Fibroblast of pulmonary artery (primary cell): ENCODE measurements at places on chromosomes 12 and 14.

GRCh38 chr14:37932481-37932880 is 275.2 kb upstream of the SSTR1 start:
- DNase-seq = no peak

DNA sequence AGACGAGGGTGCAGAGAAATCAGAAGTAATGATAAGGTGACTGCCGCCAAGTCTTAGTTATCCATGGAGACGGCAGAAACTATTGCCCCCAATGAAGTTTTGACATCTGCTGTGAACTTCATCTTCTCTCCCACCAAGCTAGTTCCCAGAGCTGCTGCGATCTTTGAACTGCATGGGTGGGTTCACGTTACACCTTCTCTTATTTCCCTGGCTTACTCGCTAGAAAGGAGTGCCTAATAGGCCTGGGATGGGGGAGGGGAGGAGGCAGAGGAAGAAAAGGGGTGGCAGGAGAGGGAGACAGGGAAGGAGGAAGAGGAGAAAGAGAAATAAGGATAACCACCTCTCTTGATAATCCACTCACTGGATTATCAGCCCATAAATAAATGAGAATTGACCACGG is 157.1 kb downstream of the NTF3 start:
- DNase-seq = no peak

DNA sequence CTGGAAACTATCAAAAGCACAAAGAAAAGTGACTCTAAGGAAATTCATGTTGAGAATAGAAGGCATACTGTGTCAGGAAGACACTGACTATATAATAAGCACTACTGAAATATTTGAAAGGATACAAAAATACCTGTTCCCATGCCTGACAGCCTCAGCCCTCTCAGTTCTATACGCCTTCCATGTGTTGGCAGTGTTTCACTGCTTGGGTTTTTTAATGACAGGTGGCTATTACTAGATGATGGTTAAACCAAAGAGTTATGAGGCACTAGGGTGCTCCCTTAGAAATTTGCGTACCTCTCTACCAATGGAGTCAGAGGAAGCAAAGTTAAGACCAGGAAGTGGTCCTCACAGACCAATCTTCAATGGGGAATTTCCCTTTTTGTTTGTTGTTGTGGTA is 25.6 kb upstream of the SLC5A8 start:
- no peak for DNase-seq

DNA sequence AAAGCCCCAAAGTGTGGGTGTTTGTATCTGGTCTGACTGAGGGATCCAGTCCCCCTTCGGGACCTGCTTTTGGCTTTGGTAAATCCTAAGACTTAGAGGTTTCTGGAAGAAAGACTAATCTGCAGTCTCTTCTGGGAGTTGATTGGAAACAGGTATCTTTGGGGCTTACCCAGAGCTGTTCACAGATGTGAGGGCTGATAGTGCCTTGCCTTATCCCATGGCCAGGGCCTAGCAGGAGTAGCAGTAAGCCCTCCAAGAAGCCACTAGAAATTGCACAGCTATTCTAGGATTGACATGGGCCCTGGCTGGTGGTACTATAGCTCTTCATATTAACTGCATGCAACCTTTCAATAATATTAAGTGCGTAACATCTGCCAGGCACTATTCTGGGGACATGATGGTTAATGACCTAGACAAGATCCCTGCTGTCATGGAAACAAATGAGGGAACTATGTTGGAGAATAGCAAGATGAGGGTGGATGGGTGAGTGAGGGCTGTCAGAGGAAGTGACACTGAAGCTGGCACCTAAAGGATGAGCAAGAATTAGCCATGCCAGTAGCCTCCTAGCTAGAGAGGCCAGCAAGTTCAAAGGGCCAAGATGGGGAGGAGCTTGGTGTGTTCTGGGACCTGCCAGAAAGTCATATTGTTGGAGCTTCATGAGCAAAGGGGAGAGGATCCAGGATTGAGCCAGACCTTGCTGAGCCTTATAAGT is 71.7 kb downstream of the CRADD start:
- DNase-seq = no peak

GRCh38 chr14:95413289-95414215 is 93.8 kb upstream of the CLMN start:
- no peak for DNase-seq

DNA sequence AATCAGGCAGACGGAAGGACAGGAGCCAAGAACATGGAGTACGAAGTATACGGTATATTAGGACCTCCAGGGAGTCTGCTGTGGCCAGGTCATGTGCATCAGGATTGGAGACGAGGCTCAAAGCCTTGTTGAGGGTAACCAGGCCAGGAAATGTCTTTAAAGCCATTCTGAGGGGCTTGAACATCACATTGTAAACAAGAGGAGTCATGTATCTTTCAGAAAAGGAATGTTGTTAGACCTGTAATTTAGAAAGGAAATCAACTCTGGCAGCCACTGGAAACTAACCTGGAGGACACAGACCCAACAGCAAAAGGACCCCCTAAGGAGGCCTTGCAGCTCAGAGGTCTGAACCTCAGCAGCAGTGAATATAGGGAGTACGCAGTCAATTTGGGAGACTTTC is 7.5 kb downstream of the MAP3K9 start:
- DNase-seq = no peak

DNA sequence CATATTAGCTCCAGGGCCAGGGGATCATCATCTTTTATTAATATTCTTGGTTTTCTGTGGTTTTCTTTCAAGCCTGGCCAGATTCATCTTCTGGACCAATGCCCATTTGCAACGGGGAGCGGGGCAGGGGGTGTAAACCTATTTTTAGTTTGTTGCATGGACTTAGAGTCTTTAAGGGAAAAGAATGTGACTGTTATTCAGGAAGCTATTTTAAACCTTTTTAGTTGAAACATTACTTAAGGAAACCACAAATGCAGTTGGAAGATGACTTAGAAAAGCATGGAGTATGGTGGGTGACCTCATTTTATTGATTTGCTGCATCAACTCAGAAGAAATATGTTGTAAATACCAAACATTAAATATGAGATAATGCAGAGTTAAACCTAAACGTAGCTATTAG is 368.4 kb upstream of the E2F7 start:
- no peak for DNase-seq

DNA sequence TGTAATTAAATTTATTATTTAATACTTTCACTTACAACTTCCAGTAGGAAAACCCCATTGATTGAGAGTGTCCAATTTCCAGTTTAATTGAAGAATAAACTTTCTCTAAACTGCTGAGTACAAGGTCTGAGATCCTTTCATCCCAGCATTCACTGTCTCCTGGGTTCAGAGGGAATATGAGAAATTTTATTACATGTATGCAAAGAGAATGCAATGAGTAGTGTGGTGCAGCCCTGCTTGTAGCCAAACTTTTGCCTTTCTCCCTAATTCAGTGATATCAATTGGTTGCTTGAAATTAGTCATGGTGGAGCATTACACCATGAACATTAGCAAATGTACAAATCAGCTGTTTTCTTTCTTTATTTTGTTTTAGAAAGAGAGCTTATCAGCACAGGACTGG is 780.6 kb upstream of the MDGA2 start:
- no peak for DNase-seq

GRCh38 chr14:33676135-33676566 is 274.7 kb downstream of the EGLN3 start:
- DNase-seq = peak; percentile 58

GRCh38 chr14:104382361-104383087 is 197.0 kb upstream of the C14orf180 start:
- no peak for DNase-seq

GRCh38 chr12:19120795-19121194 is 8.7 kb upstream of the PLEKHA5 start:
- no peak for DNase-seq

DNA sequence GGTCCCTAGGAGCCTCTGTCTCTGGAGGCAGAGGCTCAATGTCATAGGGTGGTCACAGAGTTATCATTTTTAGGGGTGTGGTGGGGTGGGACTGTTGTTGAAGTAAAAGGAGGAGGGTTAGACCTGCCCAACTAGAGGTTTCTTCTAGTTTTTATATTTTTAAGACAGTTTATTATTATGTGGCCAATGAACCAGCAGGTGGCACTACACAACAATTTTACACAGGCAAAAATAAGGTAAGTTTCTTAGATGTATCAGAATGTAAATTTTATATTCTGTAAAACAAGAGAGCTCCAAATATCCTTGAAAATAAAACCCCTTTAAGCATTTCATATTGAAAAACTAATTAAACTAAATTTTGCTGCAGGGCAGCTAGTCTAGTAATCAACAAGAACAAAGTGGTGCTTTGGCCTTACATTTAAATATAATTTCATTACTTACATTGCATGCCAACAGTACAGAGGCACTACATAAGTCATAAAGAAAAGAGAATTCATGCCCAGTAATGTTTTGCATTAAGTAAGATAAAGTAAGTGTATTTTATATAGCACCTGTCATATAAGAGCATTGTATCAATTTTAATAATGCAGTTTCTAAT is 22.2 kb upstream of the OVCH1 start:
- DNase-seq = peak; percentile 83

GRCh38 chr14:89030921-89031320 is 206.5 kb downstream of the TTC8 start:
- no peak for DNase-seq

DNA sequence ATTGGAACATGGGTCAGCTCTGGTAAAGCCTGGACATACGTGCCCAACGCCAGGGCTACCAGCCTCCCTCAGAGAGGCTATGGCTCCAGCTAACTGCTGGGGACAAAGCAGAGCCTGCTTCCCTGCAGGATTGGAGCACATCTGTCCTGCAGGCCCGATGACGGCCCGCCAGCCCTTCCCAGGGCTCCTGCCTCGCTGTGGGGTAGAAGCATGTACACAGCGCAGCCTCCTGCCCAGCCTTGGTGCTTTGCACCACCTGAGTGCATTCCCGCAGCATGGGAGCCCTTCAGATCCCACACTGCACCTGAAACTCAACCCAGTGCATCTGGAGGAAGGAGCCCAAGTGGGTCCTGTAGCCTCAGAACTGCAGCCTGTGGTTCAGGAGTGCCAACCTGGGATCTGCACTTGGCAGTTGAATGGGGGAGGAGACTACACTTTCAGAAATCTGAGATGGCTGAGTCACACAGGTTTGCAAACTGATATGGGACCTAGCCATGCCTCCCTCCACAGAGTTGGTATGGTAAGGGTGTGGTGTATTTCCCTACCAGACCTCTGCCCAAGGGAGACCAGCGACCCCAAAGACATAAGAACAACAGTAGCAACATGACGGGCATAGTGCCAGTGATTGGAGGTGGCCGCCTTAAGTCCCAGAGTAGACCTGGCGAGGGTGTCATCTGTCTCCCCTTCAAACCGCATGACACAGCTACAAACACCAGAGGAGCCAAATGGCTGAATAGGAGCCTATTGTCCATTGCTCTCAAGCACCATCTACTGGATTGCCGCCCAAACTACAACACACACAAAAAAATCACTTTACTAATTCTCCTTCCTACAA is 273.9 kb upstream of the MIS18BP1 start:
- no peak for DNase-seq

GRCh38 chr12:133227281-133227852 is 8.3 kb downstream of the ANHX start:
- no peak for DNase-seq

DNA sequence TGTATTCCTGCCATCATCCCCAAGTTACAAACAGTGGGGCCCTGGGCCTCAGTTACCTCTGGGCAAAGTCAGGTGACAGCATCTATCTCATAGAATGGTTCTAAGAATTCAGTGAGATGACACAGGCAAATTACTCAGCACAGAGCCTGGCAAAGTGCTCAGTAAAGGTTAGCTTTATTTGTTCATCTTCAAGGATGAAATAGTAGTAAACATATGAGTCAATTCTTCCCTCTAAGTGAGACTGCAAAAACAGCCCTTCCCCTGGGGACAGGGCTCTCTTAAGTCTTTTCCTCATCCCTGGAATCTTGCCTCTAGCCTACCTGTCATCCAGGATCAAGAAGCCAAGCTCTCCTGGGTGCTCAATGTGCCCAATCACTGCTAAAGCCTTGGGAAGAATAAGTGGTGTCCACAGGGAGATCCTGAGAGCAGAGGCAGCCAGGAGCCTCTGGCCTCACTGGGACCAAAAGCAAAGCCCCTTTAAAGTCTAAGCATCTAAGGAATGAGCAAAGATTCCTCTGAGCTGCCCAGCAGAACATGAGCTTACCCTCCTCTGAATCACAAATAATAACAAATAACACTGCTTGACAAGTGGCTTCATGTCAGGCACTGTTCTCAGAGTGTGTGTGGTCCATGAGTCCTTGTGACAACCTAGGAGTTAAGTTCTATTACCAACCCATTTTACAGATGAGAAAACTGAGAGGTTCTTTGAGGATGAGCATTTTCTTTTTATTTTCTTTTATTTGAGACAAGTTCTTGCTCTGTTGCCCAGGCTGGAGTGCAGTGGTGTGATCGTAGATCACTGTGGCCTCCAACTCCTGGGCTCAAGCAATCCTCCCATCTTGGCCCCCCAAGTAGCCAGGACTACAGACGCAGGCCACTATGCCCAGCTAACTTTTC is 12.1 kb downstream of the NUAK1 start:
- DNase-seq = peak; percentile 51

GRCh38 chr14:102927878-102928411 is 5.5 kb downstream of the AMN start:
- no peak for DNase-seq

- DNase-seq = no peak
Observed at GRCh38 chr12:106984588-106985137, 2.3 kb downstream of the MTERF2 start.

DNA sequence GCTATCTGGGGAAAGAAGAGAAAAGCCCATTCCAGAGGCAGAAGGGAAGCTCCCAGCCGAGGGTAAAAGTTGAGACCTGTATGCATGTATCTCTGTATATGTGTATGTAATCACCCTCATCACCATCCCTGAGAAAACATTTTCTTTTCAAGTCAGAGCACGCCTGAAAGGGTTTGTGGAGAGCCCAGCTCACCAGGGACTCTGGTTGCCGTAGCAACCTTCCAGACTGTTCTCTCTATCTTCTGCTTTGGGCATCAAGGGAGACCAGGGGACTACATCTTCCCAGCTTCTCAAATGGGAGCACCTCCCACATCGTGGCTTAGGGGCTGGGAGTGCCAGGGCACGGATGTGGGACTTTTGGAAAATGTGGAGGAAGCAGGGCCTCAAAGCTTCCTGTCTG is 93.5 kb downstream of the GALNT8 start:
- DNase-seq = no peak

- no peak for DNase-seq
Observed at GRCh38 chr14:68712703-68713370, 80.0 kb downstream of the ZFP36L1 start.

DNA sequence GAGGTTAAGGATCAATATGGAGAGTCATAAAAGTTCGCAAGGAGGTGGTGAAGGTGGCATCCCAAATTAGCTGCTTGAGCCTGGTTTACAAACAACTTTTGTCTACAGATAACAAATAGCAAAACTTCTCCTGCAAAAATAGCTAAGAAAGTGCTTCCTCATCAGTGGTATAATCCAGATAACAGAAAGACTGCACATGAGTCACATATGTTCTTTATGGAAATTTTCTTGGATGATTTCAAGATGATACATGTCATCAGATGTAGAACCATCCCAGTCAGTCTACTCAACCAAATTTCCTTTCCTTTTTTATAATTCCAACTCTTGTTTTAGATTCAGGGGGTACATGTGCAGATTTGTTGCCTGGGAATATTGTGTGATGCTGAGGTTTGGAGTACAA is 133.0 kb downstream of the BTG1 start:
- no peak for DNase-seq

GRCh38 chr12:56722832-56723231 is 2.3 kb downstream of the NACA start:
- DNase-seq = no peak

- peak; percentile 76 for DNase-seq
Observed at GRCh38 chr14:86038387-86039042, 508.6 kb downstream of the FLRT2 start.

GRCh38 chr12:4450551-4451112 is 5.0 kb upstream of the FGF6 start:
- DNase-seq = no peak
